Adrenal gland (tissue), 19 donors: ENCODE measurements at places on chromosomes 5 and 9.

- no peak for DNase-seq
Measured at GRCh38 chr9:96751815-96752214, 26.1 kb downstream of the ZNF510 start.

- no peak for DNase-seq
Measured at GRCh38 chr5:52791366-52791765, 3.6 kb downstream of the ITGA1 start.

- DNase-seq: no peak
Measured at GRCh38 chr5:17174965-17175364, 42.5 kb upstream of the BASP1 start.

- no peak for DNase-seq
Measured at GRCh38 chr9:90830977-90831376, 29.4 kb downstream of the SYK start.

GRCh38 chr9:131809941-131810344, 70.1 kb upstream of the RAPGEF1 start:
- DNase-seq: no peak

- DNase-seq: no peak
Measured at GRCh38 chr5:173953528-173954090, 35.4 kb upstream of the C5orf47 start.

DNA sequence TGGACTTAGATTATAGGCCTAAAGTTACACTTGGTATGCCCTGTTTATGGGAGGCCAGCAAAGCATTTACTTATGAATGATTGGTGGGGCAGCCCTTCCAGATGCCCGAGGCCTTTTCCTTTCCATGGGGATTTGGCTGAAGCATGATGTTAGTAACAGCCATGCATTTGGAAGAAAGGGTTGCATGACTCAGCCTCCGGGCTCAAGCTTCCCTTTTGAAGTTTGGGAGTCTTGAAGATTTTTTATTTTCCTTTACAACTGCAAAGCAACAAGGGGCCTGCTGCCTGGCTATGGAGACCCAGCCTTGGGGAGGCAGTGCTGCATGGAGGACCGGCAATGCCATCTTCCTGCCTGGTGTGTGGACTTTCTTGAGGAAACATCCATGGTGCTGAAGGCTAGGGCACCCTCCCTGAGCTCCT, 244.7 kb downstream of the ICE1 start:
- DNase-seq: no peak

- DNase-seq: no peak
Measured at GRCh38 chr9:134301387-134302129, 24.7 kb upstream of the RXRA start.
